IPS-NIHi11 (cell line): ENCODE measurements at places on chromosomes 7 and 10.

GRCh38 chr10:116226053-116226452 lies 47.0 kb downstream of the GFRA1 start:
- DNase-seq: no peak

GRCh38 chr7:56157238-56157790 lies 41.1 kb upstream of the NUPR2 start:
- DNase-seq: no peak

DNA sequence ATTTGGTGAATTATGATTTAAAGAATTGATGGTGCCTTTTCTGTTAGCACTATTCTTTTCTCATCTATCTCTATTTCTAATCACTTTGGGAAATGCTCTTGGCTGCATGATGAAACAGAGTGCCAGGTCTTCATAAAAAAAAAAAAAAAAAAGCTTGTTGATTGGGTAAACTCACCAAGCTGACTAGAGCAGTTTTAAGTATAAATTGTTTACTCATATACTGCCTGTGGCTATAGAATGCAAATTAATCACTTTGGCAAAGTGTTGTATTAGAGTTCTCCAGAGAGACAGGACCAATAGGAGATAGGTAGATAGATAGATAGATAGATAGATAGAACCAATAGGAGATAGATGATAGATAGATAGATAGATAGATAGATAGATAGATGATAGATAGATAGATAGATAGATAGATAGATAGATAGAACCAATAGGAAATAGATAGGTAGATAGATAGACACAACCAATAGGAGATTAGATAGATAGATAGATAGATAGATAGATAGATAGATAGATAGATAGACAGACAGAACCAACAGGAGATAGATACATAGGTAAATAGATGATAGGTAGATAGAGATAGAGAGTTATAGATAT lies 20.1 kb upstream of the TBXAS1 start:
- DNase-seq: no peak

GRCh38 chr7:119578116-119578515 lies 694.9 kb upstream of the KCND2 start:
- DNase-seq: no peak

- DNase-seq: peak; percentile 34
These were observed 120.0 kb downstream of the MKX start for GRCh38 chr10:27625452-27626211.

DNA sequence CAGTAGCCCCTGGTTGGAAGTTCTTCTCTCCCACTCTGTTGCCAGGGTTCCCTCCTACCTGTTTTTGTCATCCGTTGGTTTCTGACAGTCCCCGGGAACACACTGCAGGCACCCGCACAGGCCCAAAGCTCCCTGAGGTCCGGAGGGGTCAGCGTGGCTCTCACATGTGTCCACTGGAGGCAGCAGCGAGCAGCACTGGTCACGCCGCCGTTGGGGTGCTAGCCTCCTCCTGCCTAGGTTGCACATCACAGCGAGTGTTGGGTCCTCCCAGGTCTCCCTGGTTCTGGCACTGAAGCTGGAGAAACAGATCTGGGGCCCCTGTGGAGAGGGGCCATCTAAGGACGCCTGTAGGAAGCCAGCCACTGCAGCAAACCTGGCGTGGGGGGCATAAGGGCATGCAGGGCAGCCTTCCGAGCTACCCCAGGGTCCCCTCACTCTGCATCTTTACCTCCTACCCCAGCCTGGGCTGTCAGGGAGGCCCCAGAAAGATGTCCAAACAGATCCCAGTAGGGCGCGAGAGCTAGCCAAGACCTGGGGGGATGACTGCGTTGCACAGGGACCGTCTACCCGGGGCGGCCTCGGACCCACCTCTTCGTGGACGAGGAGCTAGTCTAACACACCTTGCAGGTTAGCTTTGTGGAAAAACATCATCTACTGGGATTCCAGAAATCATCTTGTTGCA lies 28.9 kb downstream of the LRRC27 start:
- peak; percentile 85 for DNase-seq

- DNase-seq: no peak
These were observed 2.2 kb downstream of the SMC3 start for GRCh38 chr10:110569736-110570135.

DNA sequence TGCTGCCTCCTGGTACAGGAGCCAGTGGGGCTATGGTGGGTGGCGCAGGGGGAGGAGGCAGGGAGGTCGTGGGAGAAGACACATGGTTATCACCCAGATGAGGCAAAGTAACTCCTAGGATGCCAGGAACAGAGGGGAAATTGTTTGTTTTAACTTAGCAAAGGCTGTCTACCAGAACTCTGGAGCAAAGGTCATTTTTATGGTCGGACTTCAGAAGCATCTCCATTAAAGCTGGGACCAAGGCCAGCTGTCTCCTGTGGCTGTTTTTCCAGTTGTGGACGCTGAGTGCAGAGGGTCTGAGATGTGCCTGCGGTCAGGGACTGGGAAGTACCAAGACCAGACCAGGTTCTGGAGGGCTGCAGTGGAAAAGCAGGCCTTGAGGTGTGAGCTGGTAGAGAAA lies 525.9 kb upstream of the FOXK1 start:
- no peak for DNase-seq

DNA sequence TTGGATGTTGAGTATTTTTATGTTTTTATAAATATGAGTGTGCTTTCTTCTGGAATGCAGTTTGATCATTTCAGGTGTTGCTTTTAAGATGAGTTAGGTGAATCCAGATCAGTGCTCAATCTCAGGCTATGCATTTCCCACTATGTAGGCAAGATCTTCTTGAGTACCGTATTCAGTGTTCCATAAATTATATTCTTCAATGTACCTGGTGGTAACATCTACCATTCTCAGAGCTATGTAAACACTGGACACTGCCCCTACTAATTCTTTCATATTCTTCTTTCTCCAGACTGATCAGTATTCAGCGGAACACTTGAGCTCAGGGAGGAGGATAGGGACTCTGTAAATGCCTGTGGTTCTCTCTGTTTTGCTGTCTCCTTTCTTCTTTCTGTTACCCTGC lies 25.5 kb upstream of the NME8 start:
- no peak for DNase-seq

DNA sequence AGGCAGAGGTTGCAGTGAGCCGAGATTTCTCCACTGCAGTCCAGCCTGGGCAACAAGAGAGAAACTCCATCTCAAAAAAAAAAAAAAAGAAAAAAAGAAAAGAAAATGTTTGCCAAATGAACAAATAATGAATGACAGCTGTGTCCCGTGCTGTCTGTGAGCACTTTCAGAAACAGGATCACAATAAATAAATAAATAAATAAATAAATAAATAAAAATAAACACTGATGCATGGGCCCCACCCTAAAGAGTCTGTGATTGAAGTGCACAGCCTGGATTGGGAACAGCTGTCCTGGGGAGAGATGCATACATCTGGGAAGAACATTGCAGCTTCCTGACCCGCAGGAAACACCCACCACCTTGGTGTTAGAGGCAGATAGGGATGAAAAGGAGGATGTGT lies 123.6 kb downstream of the NPTX2 start:
- DNase-seq: no peak

DNA sequence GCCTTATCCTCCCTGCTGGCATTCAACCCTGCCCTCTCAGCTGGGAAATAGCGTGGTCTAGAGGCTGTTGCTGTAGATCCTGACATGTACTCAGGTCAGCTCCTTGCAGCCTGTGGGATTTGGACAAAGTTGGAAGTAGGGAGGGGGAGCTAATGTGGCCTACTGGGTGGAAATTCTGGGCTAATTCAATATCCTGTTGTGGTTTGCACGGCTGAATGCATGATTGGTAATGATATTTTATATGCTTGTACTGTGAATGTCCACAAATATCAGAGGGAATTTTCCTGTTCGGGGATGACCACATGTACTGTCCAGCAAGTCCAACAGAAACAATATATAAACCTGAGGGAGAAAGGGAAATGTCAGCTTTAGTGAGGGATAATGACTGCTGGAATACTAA lies 22.1 kb upstream of the NPVF start:
- no peak for DNase-seq

DNA sequence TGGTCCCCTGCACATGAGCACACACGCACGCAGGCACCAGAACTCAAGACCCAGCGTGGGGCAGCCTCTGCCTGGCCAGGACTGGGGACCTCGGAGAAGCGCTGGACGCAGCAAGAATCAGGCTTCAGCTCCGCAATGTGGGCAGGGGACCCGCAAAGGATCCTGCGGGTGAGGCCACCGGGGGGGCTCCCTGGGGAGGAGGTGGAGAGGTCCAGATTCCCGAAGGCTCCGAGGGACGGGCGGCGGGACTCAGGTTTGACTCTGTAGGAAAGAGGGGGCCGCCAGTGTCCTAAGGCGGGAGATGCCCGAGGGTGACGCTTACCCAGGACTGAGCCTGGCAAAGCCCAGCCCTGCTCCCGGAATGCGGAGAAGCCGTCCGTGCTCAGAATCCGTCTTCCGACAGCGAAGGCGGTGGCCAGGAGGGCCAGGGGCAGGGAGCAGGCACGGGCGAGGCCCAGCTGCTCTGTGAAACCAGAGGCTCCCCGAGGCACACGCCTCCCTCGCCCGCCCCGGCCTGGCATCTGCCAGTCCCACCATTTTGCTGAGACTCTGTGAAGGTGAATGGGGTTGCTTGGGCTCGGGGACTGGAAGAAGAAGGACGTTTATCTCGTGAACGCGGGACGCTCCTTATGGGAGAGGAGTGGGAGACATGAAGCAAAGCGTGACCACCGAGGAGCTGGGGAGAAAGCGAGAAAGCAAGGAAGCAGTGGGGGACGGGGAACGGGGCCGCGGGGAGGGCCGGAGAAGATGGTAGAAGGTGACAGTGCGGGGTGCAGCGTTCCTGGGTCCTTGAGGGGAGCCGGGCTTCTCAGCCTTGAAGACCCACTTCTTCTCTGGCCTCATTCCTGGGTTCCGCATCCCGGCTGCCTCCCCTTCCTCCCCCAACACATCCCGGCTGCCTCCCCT lies 489.2 kb downstream of the PTPRN2 start:
- no peak for DNase-seq

GRCh38 chr7:140596519-140597427 lies 43.8 kb downstream of the DENND2A start:
- no peak for DNase-seq

DNA sequence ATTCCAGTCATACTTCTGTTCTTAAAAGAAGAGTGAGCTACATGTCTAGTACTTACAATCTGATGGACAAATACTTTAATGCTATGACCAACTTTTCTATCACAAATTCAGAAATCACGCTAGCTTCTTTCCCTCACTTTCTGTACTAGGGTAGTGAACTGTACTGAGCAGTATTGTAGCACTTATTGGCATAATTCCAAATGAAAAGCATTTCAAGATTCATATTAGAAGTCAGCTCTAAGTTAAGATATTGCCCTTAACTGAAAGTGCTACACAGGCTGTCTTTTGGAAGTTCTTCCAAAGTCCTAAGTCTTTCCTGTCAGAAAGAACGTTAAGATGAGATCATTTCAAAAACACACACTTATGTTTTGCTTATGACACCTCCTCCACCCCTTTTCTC lies 13.4 kb downstream of the P4HA1 start:
- no peak for DNase-seq

GRCh38 chr10:106682175-106682574 lies 482.3 kb downstream of the SORCS1 start:
- no peak for DNase-seq

GRCh38 chr7:1246160-1246870 lies 13.6 kb downstream of the UNCX start:
- no peak for DNase-seq

DNA sequence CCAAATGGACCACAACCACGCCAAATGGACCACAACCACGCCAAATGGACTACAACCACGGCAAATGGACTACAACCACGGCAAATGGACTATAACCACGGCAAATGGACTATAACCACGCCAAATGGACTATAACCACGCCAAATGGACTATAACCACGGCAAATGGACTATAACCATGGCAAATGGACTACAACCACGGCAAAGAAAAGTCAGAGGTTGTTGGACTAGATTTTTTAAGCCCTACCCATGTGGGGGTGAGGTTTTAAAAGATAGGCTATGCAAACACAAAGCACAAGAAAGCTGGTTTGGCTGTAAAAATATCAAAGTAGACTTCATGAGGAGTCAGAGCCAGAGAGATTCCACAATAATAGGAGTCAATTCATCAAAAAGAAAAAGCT lies 55.8 kb downstream of the NCAPG2 start:
- DNase-seq: no peak

- peak; percentile 87 for DNase-seq
These were observed 493.4 kb downstream of the TNS3 start for GRCh38 chr7:47088329-47089067.

- DNase-seq: no peak
These were observed 126.9 kb downstream of the CNNM2 start for GRCh38 chr10:103044942-103045489.

DNA sequence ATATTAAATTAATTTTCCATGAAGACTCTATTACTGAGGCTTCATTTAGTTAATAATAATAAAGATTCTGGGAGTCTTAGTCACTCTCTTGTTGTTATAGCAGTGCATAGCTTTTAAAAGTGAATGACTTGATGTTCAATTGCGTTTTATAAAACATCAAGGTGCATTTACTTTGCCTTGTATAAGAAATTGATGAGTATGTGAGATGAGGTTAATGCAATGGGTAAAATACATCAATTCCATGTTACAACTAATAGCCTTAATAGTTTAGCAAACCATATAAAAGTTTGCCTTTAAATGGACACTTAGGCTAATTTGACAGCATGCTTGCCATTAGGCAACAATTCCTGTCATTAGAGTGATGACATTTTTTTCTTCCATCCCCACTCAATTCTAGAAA lies 173.6 kb upstream of the TEX47 start:
- no peak for DNase-seq

DNA sequence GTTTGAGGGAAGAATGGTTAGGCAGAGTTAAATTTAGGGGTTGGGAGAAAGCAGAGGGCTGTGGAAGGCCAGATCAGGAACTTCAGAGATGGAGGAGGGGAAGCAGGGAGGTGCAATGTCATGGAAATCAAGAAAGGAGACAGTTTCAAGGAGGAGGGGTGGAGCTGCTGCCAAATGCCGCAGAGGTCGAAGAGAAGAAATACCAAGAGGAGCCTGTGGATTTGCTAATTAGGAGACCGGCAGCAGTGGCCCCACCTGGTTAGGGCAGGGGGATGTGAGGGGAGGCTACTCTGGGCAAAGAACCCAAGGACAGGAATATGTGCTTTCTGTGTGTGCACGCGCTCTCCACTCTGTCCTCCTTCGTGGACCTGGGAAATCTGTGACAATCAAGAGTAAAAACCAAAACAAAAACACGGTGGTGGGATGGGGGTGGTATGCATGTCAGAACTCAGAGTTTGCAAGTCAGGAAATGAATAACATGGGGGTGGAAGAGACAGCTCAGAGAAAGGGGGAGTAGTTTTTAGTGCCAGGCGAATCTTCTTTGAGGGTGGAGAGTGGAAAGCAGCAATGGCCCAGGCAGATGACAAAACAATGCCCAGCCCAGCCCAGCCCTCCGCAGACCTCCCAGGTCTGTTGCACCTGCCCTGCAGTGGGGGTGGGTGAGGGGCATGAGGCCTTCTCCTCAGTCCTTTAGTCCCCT lies 102.9 kb upstream of the PAX2 start:
- DNase-seq: peak; percentile 71
